ENCODE measurements at places on chromosomes 12 and 14.

GRCh38 chr14:105195522-105196264 is 14.6 kb upstream of the NUDT14 start:
- no peak for DNase-seq

GRCh38 chr14:37172024-37172869 is at the start of gene SLC25A21:
Gene SLC25A21 (minus strand): TSS chr14:37172606.
- DNase-seq: peak; percentile 27

DNA sequence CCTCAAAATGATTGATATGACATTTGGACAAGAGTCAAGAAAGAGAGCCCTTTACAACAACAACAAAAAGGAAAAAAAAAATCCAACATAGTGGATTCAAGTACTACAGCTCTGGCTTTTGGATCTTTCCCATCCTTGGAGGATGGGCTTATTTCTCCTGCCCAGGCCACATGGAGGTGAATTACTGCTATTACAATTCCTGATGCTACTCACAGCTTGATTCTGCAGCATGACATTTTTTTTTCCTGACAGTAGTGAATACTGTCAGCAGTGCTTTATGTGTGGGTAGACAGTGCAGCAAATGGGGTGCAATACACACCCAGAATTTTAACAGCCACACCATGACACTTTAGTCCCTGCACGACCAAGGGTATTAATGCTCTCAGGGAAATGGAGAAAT is 42.5 kb upstream of the HSP90B1 start:
- no peak for DNase-seq

DNA sequence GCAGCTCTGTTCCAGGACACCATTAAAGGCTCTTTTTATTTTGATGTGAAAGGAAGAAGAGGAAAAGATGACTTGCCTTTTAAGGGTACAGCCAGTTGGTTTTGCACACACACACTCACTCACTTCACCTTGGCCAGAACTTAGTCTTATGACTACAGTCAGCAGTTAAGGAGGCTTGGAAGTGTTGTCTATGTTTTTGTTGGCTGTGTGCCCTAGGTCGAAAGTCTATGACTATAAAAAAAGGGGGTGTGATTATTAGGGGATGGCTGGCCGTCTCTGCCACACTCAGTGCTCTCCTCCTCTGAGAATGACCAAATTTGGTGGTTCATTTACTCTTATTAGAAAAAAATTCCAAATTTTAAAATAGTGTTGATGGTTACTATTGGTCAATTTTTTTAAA is 139.5 kb upstream of the OTX2 start:
- DNase-seq: no peak

- no peak for DNase-seq
These were observed 45.8 kb upstream of the CNTN1 start for GRCh38 chr12:40646456-40646855.
